ENCODE measurements at places on chromosomes 1 and 21.

- no peak for DNase-seq
Measured at GRCh38 chr21:40130476-40130875, 263.2 kb downstream of the PCP4 start.

DNA sequence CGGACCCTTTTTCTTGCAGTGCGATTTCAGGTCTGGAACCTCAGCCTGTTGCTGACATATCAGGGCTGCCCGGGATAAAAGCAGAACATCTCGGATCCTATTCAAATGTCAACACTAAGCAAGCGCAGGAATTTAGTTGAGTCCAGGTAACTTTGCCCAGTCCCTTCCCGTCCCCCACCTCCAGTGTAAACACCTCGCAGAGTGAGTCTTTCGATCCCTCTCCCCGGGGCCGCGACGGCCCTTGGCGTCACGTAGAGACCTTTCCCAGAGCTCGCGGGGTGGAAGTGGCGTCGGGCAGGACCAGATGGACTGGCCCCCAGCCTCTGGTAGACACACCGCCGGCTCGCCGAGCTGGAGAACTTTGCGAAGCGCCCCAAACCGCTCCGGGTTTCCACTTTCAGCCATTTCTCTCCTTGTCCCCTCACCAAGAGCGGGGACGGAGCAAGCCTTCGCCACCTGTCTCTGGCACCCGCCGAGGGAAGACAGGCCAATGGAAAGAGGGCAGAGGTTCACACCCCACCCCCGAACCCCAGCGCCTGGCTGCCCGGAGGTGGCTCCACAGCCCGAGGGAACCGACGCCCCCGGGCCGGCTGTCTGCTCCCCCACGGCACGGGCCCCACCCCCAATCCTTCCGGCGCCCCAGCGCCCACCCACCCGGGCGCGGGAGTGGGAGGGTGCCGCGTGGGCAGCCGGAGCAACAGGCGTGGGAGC is 570 bp downstream of the KCND3 start:
- no peak for DNase-seq

DNA sequence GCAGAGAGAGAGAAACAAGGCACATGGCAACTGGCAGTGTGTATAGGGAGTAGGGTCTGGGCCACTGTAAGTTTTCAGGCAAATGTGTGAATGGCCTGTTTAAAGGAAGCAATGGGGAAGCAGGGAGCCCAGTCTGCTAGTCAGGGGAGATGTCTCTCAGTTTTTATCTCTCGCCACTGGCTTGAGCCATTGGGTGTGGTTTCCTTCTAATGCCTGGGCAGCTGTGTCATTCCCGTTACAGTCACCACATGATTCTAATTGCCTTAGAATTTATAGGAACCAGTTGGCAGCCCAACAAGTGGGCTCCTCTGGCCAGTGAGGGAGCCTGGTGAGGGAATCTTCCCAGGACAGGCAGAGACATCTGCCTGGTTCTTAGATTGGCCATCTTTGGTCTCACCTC is 182.4 kb downstream of the DISC1 start:
- DNase-seq = no peak

GRCh38 chr1:6635161-6635909 is 10.7 kb downstream of the THAP3 start:
- DNase-seq = no peak

DNA sequence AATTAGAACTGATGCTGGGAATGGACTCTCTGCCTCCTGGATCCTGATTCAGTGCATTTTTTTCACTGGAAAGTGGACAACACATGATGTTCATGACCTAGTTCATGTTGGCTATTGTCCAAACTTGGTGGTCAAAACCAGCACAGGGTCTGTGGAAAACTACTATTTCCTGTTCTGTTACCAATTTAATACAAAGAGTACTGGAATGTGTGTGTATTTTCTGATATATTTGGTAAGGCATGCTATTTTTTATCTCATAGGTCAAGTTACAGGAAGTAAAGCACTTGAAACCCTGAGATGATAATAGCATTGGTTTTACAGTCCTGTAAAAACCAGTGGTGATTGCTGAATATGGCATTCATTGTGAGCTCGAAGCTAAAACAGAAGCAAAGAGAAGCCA is 89.9 kb downstream of the SGIP1 start:
- no peak for DNase-seq

DNA sequence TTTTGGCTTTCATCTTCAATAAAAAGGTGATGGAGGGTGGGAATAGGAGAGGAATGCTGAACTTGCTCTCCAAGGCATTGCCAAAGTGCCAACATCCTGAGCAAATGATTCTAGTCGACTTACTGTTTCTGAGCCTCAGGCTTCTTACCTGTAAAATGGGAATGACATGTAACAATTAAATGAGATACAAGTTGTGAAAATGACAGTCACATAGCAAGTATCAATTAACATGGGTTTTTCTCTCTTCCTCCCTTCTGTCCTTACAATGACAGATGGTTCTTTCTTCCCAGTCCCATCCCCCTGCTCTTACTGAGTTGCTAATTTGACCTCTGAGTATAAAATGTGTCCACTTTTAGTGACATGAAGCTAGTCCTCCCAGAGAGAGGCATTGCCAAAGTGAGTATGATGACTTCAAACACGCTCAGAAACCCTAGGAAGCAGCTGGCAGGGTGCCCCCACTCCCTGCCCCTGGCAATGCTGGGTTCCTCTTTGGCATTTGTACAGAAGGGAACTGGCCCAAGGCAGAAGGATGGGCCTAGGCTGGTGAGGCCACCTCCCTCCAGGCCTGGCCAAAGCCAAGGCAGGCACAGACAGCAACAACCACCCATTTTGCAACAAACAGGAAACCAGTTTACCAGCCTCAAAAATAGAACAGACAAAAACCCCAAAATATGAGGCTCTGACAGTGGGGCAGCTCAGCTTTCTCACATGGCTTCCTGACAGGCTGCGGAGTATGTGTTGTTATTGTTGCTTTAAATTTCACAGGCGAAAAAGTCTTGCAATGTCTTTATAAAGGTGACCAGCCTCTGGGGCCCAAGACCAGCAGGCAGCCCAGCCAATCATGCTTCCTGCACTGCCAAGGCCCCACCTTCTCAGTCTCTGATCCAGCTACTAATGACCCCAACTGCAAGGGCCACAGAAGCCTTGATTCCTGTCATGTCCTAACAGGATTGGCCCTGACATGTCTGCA is 115.9 kb downstream of the HIVEP3 start:
- no peak for DNase-seq

DNA sequence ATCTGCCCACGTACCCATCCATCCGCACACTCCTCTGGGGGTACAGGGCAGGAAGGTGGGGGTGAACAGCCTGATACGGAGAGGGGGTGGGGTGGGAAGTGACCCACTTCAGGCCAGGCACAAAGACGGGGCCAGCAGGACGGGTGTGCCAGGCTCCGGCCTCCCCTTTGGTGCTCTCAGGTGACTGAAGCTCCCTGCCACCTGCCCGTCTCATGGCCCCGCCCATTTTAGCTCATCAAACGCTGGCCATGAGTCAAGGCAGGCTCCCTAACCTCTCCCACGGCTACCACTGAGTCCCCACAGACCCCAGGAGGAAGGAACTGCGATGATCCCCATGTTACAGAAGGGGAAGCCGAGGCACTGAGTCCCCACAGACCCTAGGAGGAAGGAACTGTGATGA is 109.6 kb downstream of the CRYAA start:
- DNase-seq = no peak

- no peak for DNase-seq
Measured at GRCh38 chr1:26257222-26257621, 22.7 kb upstream of the SH3BGRL3 start.

DNA sequence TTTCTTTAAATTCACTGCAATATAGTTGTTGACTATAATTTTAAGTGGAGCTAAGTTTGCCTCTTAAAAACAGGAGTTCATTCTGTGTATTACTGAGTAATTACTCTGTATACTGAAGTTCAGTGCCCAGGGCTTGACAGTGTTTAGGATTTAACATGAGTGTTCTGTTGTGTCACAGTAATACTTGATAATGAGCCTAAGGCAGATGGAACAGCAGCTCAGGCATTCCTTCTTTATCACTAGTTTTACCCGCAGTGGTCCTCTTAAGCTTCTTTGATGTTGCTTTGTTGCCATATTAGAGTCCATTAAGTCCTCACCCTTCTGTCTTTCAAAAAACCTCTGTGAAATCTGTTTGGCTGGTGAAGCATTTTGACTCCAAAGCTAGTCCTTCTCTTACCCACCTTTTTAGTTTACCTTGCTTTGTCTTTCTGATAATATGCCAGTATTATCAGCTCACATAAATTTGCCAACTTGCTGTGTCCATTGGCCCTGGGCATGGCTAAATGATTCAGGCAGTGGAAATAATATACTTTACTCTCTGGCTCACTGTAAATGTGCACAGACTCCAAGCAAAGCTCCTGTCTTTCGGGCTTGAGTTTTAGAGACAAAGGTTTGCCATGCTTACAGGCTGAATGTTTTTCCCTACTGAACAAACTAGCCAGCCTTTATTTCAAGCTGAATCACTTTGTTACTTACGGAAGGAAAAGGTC is 17.7 kb downstream of the HIPK1 start:
- DNase-seq = no peak

- no peak for DNase-seq
Measured at GRCh38 chr1:206633708-206634121, 1.6 kb upstream of the DYRK3 start.

DNA sequence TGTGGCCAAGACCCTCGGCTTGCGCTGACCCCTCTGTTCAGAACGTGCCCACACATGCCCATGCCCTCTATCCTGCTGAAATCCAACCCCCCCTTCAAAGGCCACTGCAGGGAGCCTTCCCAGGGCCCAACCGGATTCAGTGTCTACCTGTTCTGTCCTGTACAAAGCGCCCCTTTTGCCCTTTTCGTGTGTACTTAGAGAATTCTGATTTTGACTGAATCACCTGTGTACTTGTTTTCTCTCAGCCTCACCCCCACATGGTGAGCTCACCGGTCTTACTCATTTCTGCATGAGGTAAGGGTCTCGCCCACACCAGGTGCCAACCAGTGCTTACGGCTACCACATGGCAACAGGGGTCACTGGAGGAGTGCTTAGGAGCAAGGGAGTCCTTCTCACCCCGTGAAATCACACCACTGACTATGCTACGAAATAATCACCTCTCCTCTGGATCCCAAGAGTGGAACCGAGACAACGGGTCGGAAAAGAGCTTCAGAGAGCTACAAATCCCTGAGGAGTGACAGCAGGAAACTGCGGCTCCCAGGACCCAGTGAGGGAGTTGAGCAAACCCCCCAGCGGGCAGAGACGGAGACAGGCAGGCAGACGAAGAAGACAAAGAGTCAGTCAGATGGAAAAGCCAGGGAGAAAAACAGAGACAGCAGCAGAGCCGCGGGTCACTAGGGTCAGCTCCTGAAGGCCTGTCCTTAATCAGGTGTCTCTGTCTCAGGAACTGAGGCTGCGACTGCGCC is 2.1 kb upstream of the S100A2 start:
- DNase-seq = no peak

Measured in stimulated activated CD4-positive, alpha-beta T cell treated with anti-CD3 and anti-CD28 coated beads, Interleukin-1b, Interleukin-23, amount 100 ng/mL, for 1 hour (primary cell).